ENCODE measurements at places on chromosomes 5 and 9.

- DNase-seq, result no peak
These were observed 3.5 kb downstream of the ESM1 start for GRCh38 chr5:54981928-54982327.

GRCh38 chr9:37149666-37150308 is 29.4 kb downstream of the ZCCHC7 start:
- DNase-seq, result no peak

GRCh38 chr5:108312258-108312657 is 69.6 kb downstream of the FBXL17 start:
- DNase-seq, result no peak

DNA sequence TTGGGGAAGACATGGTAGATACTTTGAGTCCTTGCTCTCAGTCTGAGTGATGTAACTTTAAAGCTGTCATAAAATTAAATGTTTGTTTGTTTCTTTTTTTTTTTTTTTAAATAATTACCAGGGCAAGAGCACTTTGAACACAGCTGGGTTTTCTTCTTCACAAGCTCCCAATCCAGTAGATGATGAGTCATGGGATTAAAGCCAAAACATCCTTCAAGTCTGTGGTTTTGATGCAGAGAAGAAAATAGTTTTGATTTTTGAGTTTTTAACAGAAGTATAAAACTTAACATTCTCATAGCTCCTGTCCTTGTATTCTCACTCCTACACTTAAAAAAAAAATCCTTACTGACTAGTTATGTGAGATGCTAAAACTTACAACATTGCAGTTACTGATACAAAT is 34.8 kb upstream of the IL31RA start:
- DNase-seq, result peak; percentile 10
